ENCODE measurements at places on chromosomes 5 and 9.

GRCh38 chr9:94655739-94656138, 16.4 kb upstream of the FBP1 start:
- DNase-seq, result no peak

- peak; percentile 31 for DNase-seq
These were observed 29.9 kb downstream of the SLC6A18 start for GRCh38 chr5:1255081-1255561.

DNA sequence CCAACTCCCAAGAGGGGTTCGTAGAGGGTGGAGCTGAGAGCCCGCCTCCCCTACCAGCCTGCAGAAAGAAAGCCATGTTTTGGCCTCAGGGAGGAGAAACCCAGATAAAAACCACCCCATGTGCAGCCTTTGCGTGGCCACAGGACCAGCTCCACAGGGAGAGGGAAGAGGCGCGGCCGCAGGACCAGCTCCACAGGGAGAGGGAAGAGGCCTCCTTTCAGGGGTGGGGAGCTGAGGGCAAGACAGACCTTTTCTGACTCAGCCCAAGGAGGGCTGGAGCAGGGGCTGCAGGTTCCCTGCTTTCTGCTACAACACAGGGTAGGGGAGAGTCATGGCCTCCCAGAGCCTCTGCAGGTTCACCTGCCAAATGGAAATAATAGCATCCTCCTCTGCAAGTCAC, 37.6 kb upstream of the KCNMB1 start:
- no peak for DNase-seq

GRCh38 chr9:108615152-108615551, 240.6 kb downstream of the ACTL7B start:
- no peak for DNase-seq

DNA sequence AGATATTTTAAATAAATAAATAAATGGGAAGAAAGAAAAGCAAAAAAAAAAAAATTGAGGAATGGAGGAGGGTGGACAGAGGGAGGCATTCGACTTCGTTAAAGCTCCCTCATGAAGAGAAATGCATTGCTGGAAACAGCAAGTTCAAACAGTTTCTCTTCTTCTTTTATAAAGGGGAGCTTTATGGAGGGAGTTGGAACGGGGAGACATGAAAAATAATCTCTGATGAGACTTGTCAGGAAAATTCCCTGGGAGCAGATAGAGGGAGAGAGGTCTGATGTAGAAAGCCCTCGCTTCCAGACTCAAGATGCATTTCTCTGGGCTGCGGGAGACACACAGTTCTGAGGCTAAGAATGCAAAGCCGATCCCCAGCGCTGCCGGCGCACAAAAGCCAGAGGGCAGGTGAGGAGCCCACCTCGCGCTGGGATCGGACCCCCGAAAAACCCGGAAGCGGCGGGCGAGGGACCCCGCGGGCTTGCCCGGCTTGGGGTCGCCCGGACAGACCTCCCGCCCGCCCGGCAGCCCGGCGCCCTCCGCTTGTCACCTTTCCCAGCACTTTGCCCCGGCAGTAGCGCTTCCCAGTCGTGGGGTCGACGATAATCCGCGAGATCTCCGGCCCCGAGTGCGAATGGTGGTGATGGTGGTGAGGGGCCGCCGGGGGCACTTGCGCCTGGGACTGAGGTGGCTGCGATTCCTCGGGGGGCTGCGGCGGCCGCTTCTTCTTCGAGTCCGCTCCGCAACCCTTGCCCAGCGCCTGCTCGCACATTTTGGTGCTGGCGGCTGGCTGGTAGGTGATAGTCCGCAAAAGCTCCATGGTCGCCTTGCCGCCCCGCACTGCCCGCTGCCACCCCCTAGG, 512 bp downstream of the PLK2 start:
- no peak for DNase-seq

DNA sequence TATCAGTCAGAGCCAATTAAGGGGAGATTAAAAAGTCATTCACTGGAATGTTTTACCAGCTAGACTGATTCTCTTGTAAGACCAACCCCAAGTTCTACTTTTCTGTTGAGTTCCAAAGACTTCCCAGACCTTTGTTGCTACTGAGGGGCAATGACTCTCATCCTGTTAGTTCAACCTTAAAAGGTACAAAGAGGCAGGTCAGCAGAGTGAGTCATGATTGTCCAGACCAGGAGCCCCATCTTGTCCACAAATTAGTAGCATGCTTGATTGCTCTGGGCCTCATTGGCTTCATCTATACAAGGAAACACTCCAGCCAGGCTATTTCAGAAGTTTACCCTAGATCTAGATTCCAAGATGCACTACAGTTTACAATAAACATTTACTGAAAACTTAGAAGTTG, 79.9 kb upstream of the IL7R start:
- DNase-seq, result no peak

DNA sequence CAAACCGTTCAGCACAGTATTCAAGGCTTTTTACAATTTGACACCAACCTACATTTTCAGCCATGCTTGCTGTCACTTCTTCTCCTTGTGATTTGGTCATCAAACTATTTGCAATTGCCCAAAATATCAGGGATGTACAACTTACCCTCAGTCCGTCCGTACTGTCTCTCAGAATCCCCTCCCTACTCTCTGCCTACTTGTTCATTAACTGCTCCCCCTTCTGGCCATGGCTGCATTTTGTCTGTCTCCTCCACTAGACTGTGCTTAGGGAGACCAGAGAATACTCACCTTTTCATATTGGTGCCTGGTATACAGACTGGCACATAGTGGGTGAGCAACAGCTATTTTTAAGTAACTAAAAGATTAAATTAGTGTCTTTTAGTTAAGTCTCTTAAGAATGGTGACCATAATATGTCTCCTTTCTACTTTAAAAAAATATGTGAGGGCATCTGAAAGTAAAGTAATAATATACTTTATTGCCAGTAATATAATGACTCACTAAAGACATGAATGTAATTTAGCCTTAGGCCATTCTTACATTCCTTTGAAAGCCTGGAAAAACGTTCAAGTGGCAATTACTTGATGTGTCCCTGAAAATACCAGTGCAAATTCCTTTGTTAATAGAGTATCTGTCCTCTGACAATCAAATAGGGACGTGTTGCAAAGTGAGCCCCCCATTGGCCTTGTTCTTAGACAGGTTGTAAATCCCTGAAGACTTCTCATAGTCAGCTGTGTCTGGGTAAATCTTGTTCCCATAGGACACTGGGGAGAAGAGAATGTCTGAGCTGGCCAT, 27.8 kb downstream of the PRLR start:
- no peak for DNase-seq

- no peak for DNase-seq
These were observed 2.4 kb downstream of the SYK start for GRCh38 chr9:90803860-90804593.

DNA sequence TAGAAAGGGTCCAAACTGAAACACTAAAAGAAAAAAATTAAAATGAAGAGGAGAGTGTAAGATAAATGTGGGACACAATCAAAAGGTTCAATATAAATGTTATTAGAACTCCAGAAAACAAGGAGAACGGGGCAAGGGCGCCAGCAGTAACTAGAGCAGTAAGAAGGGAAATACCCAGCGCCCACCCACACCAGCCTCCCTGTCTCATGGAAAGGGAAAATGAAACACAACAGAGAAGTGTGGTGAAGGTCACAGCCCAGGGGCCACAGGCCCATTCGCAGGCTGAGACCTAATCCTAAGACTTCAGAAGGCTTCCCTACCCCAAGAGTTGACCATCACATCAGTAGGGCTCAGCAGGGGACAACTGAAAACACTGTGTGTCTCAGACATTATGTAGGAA, 45.8 kb upstream of the CLK4 start:
- DNase-seq, result no peak

DNA sequence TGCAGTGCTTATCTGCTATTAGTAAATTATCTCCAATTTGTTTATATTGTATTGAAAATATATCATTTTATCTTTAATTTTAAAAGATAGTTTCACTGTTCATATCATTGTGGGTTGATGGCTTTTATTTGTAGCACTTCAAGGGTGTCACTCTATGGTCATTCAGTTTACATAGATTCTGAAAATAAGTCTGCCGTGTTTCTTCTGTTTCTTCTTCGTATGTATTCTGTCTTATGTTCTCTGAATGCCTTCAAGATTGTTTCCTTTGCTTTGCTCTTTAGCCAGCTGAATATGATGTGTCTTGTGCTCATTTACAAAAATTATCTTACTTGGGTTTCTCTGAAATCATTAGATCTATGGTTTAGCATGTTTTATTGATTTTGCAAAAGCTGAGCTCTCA, 359.9 kb downstream of the CYLC2 start:
- DNase-seq, result no peak

DNA sequence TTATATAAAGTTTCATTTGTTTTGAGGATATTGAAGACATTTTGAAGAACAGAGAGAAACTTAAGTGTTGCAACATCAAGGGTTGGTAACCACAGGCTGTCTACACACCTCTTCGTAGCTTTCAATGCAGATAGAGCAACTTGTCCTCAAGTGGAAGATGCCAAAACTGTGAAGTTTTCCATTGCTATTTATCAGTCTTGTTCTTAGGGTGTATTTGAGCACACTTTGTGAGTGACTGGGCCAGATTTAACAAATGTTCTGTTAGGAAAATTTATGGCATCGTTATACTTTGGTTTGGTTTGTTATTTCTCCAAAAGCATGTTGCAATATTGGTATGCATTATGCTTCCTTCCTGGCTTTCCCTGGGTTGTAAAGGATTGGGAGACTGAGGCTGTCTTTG, 31.6 kb downstream of the NNT start:
- DNase-seq, result no peak

GRCh38 chr5:173155912-173156311, 11.6 kb downstream of the BNIP1 start:
- DNase-seq, result no peak

GRCh38 chr9:78858266-78858665, 561.3 kb downstream of the PSAT1 start:
- no peak for DNase-seq

GRCh38 chr9:121508415-121508814, 8.8 kb upstream of the GGTA1 start:
- no peak for DNase-seq

DNA sequence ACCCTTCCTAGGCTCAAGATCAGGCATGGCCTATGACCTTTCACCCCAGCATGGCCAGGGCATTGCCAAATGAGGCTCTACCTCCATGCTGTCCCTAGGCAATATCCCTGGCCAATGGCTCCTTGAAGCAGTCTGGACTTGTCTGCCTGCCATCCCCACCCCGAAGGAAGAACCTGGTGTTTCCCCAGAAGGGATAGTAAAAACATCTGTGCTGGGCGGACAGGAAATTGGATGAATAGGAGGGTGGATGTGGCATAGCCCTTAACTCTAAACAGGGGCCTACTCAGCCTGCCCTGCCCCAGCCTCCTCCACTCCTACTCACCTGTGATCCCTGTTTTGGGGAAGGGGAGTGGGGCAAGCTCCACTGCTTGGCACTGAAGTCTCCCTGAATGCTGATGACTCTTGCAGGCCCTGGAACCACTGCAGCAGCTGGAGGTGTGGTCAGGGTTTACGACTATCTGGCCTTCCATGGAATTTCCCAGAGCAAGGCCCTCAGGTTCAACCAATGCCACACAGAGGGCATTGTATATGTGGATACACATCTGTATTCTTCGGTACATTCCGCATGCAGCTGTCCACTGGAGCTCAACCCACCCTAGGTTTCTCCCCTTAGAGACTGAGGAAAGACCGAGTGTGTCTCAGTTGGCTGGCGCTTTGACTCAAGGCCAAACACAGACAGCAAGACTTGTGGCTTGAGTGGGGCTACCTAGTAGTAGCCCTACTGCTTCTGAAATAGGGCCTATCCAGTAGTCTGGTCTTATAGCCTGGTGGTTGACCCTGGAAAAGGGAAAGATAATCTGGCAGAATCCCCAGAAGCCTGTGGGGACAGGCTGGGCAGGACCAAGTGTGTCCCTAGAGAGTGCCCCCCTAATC, 6.4 kb upstream of the P4HA2 start:
- no peak for DNase-seq

GRCh38 chr9:115121181-115121580, 3.2 kb upstream of the TNC start:
- DNase-seq, result no peak

- DNase-seq, result no peak
These were observed 35.5 kb downstream of the PLPP7 start for GRCh38 chr9:131324736-131325679.

DNA sequence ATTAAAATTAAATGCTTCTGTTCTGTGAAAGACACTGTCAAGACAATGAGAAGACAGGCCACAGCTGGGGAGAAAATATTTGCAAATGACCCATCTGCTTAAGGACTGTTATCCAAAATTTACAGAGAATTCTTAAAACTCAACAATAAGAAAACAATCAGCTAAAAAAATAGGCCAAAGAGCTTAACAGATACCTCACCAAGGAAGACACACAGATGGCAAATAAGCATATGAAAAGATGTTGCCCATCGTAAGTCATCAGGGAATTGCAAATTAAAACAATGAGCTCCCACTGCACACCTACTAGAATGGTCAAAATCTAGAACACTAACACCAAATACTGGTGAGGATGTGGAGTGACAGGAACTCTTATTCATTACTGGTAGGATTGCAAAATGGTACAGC, 10.3 kb downstream of the WNK2 start:
- DNase-seq, result no peak

GRCh38 chr5:38707352-38708210, 138.2 kb upstream of the OSMR start:
- no peak for DNase-seq

DNA sequence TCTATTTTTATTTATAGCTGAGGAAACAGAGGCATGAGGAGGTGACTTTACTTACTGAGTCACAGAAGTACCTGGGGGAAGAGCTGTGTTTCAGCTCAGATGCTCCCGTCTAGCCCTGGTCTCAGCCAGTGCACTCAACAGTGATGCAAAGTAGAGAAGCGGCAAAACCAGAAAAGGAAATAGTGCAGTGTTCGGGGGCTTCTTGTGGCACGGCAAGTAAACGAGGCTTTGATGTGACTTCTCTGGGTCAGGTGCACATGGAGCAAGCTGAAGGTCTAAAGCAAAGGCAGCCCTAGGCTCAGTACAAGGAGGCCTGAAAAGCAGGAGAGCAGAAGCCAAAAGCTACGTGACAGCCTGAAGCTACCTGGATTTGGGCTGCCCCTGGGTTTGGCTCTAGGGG, 526.7 kb upstream of the ADAMTS16 start:
- DNase-seq, result no peak

DNA sequence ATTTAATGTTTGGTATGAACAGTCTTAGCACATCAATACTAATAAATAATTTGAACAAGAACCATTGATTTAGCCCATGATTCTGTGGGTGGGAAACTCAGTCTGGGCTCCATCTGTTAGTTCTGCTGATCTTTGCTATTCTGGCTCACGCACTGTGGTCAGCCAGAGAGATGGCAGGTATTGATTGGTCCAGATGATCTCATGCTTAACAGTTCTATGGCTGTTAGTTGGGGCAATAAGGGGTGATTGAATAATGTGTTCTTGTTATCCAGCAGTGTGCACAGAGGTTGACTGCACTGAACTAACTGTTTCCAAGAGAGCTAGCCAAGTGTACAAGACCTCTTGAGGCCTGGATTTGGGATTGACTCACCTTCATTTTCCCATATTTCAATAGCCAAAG, 824.3 kb downstream of the SEMA5A start:
- no peak for DNase-seq

DNA sequence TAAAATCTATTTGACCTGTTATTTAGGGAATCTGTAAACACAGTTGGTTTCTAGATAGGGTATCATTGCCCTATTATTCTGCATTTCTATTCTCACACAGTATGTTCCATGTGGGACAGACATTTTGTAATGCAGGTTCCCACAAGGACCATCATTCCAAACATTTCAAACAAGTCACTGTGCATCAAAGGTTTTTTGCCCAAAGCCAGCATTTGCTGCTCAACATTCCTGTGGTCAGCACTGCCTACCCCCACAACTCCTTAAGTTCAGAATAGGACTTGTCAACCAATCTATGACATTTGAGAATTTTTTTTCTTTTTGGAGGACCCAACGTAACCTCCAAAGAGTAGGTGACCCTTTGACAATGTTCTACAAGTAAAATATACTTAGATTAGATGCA, 95.7 kb downstream of the LPAR1 start:
- DNase-seq, result no peak

All from activated T-helper 1 cell treated with anti-CD3 and anti-CD28 coated beads, Interleukin-2, amount 50 U/mL, for 16 hours (primary cell).